Cardiac fibroblast (primary cell): ENCODE measurements at places on chromosomes 2 and 18.

- no peak for DNase-seq
Measured at GRCh38 chr2:68997401-68997800, 15.6 kb upstream of the ANTXR1 start.

DNA sequence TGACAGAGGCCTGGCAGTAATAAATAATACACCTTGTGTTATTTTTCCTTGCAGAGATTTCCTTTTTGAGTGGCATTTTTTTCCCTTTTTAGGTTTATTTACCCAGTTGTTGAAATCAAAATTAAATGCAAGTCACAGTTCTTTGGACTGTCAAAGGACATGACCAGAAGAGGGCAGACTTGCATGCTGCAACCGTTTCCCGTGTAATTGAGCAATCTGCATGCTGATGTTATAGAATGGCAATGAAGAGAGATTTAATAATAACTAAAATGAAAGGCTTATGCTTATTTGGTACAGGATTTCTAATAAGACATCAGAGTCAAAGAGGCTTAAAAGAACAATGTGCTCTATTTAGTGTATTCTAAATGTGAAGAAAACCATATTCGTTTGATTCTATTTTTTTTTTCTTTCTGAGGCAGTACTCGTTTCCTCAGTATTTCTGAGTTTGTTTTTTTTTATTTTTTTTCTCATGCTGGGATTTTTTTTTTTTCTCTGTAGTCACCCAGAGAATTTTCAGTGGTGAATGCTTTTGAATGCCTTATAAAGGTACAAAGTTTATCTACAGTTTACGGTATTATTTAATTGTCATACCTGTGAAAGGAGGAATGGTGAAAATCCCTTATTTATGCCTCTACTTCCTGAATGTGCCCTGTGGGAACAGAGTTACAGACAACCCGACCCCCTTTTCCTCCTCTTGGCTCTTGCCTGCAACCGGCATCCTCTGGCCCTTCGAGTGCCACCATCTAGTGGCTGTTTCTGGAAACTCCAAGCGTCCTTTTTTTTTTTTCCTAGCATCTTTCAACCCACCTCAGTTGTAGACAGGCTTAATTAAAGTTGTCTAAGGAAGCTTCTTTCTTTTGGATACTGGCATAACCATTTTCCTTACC, 368.5 kb downstream of the LRRTM1 start:
- DNase-seq, result peak; percentile 68

GRCh38 chr2:134912361-134912760, 6.3 kb upstream of the CCNT2 start:
- peak; percentile 14 for DNase-seq

- no peak for DNase-seq
Measured at GRCh38 chr18:6994771-6995430, 122.7 kb downstream of the LAMA1 start.

DNA sequence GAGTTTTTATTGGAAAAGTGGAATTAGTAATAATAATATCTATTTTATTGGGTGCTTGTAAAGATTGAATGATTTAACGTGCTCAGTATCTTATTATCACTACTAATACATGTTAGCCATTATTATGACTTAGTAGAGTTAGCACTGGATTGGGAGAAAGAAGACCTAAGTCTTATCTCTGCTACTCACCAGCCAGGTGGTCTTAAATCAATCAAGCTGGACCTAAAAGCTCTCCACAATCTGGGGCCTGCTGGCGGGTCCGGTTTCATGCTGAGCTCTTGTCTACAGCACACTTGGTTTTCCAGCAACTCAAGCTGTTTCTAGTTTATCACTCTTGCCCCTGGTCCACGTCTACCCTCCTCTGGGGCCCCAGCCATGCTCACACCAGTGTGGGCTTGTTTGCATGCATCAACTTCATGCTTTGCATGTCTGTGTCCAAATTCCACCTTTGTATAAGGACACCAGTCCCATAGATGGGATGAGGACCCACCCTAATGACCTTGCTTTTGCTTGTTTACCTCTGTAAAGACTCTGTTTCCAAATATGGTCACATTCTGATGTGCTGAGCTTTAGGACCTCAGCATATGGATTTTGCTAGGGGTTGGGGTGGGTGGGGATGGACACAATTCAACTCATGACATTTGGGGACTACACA, 363.1 kb downstream of the LPIN1 start:
- DNase-seq, result no peak

DNA sequence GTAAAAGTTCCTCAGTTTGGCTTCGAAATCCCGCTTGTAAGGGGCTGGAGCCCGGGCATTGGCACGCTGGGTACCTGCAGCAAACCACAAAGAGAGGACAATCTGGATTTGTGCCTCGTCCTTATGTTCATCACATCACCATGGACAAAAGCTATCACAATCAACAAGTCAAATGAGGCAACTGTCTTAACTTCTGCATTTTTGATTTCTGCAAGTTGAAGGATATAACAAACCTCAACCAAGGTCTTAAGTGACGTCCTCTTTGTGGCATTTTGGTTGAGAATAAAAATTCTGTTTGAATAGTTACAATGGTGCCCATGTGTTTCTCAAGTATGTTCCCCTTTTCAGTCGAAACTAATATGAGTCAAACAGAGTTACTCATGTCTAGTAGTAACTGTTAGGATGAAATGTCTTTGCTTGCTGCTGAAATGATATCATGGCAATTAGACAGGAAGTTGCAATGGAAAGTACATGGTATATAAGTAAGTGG, 70.8 kb upstream of the STK17B start:
- peak; percentile 78 for DNase-seq

DNA sequence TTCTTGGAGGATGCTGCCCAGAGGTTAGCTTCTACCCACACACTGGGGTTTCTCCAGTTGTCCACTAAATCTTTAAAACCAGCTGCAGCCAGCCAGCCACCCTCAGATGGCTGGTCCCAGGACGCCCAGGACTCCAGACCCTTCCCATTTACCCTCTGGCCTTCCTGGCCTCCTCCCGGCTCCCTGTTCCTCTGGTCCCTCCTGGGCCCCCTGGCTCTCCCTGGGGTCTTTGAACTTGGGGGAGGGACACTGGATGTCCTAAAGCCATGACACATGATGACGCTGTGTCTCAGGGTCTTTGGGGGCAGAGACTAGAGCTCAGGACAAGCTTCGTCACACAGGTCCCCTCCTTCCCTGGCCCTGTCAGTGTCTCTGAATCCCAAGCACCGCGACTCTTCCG, 201.1 kb upstream of the HDAC4 start:
- no peak for DNase-seq

GRCh38 chr18:29874519-29875098, 1167.9 kb downstream of the DSC3 start:
- peak; percentile 65 for DNase-seq

DNA sequence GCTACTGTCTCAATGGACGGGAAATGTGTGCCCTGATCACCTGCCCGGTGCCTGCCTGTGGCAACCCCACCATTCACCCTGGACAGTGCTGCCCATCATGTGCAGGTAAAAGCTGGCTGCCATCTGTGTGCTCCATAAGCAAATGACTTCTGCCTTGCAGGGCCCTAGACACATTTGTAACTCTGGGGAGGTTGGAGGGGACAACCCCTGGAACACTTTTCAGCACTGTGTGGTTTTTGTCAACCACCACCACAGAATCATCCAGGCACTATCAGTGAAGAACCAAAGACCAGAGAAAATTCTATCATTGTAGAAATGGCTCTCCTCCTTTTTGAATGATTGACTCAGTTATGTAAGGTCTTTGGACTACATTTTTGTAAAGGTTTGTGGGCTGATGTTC, 84.3 kb downstream of the FEZ2 start:
- DNase-seq, result no peak

DNA sequence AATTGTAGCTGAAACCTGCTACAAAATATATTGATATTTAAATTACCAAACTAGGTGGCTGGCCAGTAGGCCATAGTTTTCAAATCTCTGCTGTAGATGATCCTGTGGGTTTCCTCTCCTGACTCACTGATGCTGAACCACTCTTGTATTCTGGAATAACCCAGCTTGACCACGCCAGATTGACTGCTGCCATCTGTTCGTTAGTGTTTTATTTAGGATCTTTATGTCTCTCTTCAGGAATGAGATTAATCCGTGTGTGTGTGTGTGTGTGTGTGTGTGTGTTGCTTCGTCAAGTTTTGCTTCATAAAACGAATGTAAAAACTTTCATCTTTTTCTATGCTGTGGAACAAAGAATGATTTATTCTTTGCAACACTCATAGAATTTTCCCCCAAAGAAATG, 187.1 kb downstream of the DYSF start:
- no peak for DNase-seq

- DNase-seq, result no peak
Measured at GRCh38 chr2:113406114-113406513, 31.4 kb upstream of the ZNG1B start.

- no peak for DNase-seq
Measured at GRCh38 chr2:119710281-119710680, 31.3 kb downstream of the TMEM177 start.

- DNase-seq, result no peak
Measured at GRCh38 chr2:217954469-217954868, 48.3 kb downstream of the TNS1 start.

DNA sequence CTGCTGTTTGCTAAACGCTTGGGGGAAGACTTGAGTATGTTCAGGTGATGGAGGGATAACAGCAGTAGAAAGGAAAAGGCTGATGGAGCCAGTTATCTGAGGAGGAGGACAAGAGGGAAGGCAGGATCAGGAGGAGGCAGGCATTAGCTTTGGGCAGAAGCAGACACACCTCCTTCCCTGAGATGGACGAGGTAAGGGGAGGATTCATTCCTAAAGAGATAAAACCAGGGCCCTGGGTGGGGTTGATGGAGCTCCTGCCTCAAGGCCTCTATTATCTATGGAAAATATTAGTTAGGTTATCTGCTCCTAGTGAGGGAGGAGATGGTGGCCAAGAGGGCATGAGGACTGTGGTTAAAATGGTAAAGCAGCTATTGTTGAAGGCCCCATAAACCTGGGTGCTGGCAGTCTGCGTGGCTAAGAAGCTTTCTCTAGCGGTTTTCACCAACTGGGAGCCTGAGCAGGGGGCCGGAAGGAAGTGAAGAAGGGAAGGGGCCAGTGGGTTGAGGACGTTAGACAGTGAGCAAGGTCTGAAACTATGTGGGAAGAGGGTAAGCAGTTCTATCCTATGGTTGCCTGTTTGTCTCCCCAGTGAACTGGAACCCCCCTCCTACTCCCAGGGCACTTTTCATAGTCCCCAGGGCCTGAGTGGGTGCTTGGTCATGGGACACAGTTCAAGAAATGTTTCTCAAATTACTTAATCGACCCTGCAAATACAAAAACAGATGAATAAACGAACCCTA, 56.6 kb upstream of the HK2 start:
- no peak for DNase-seq

GRCh38 chr2:184304006-184304405, 294.3 kb upstream of the ZNF804A start:
- no peak for DNase-seq

DNA sequence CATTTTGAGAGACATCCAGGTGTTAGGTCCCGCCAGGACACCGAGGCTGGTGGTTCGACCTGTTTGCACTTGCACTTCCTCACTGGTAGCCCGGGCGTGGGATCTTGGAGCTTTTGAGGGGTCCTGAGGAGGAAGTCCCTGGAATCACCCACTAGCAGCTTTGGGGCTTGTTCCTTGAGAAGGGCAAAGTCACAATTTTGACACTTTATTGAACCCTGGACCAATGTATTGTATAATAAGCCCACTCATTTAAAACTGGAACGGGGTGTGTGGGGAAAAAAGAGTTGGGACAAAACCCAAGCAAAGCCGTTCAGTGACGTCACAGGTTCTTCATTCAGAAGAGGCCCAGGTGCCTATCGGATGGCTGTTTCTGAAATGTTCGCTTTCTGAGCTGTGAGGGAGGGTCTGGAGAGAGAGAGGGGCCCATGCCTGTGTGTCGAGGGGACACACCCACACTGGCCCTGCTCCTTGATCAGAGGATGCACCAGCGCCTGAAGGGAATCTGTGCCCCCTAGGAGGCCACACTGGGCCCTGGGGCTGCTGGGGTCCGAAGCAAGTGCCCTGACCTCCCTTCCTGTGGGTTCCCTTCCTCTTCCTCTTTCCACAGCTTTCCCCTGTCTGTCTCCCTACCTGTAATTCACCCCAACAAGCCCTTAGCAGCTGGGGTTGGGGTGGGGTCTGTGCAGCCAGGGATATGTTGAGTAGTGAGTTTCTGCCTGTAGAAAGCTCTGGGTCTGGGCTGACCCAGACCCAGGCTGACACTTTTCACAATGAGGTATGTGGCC, 2.6 kb downstream of the LPIN1 start:
- no peak for DNase-seq

DNA sequence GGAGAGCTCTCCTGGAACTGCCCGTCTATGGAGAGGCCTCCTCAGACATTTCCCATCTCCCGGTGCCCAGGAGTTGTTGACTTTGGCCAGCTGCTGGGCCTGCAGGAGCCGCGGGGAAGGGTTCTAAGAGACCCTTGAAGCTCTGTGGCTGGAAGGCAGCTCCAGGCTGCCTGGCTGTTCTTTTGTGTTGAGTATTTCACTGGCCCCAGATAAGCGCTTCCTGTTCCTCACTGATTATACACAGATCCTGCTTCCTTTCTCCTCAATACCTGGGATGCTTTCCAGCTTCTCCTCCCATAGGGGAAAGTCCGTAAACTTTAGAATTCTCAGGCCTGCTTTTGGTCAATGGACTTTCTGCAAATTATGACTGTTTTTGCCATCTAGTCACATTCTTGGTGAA, 57.8 kb downstream of the TGOLN2 start:
- peak; percentile 38 for DNase-seq

DNA sequence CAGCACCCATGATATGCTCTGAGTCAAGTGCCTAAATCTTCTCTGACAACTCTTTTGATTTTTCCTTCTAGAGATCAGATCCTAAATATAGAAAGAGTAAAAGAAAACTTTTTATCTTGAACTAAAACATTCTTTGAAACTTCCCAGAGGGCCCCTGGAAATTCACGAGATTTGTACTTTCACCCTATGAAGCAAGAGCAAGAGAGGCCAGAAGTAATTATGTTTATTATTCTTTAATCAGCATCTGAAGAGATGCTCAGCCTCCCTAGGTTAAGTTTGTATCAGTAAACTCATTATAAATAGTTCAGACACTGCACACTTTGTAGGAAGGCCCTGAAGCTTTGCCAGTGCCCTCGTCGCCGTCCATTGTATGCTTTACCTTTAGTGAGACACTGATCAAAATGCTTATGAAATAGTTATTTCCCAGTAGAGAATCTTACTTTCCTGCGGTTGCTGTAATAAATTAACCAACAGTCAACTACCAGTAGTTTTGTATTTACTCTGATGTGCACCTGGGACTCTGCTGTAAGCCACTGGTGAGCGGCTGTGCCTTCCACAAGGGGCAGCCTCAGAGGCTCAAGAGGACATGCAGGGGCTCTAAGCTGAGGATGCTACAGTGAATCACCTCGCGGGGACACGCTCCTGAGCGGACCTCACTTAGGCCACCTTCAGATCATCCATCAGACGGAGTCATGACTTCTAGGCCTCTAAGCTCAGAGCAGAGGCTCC, 71.9 kb downstream of the BIN1 start:
- no peak for DNase-seq

- DNase-seq, result no peak
Measured at GRCh38 chr2:122515731-122516290, 760.4 kb downstream of the TSN start.

GRCh38 chr2:46438794-46439193, 40.6 kb upstream of the TMEM247 start:
- no peak for DNase-seq

GRCh38 chr2:29374823-29375222, 259.6 kb downstream of the CLIP4 start:
- DNase-seq, result no peak
